ENCODE measurements at places on chromosomes 3 and 15. TPM values are rescaled to one million over a fixed set of nuclear protein-coding genes. Genes with fewer than 3 reads are reported as not detected.

GRCh38 chr3:58776231-58776630, 109.7 kb upstream of the FAM3D start:
- no peaks in the 10 kb centered on the region for H3K36me3 ChIP-seq
- no peaks in the 10 kb centered on the region for H3K4me1 ChIP-seq
- no peak for DNase-seq
- H3K27me3 ChIP-seq = no peaks in the 10 kb centered on the region
- no peak overlapping the region for H3K27ac ChIP-seq
- H3K4me3 ChIP-seq = no peak overlapping the region

DNA sequence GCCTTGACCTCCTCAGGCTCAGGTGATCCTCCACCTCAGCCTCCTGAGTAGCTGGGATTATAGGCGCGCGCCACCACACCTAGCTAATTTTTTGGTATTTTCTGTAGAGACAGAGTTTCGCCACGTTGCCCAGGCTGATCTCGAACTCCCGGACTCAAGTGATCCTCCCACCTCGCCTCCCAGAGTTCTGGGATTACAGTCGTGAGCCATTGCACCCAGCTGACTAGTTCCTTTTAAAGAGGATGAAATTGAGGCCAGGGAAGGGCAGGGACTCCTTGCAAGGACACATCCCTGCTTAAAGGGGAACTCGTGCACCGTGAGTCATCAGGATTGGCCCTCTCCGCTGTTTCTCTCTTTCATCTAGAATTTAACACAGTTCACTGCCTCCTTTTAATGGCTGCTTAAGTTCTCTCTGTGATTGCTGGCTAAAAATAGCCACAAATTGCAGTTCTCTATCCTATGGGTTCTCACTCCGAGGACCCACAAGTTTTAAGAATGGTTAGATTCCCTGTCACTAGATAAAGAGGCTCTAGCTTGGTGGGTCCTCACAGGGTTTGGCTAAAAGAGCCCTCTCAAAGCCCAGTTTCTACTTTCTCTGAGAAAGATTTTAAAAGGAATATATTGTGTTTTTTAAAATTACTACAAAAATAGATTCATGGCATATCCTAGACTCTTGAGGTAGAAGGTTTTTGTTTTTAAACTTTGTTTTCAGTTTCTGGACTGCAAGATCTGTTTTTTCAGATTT, 1.4 kb downstream of the CRTAP start:
- peak; percentile 79 for DNase-seq
- H3K4me3 ChIP-seq = peak overlapping the region; percentile 74
- peaks cover 8% of the 10 kb centered on the region for H3K36me3 ChIP-seq
- peak overlapping the region; percentile 78 for H3K27ac ChIP-seq

DNA sequence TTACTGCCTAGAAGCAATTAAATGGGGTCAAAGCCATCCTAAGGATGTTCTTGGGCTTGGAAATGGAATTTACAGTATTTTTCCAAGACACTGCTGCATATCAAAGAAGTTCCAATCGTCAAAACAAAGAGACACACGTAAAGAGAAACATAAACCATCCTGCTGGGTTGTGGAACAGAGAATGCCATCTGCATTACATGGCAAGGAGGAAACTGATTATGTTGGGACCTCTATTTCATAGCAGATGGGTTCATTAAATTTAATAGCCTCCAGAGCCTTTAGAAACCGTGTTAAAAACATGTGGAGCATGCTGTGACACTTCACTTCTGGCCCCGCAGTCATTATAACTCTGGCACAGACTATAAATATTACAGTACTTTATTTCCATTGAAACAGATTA, 154.6 kb downstream of the LRTM1 start:
- no peaks in the 10 kb centered on the region for H3K36me3 ChIP-seq
- no peak for DNase-seq
- H3K4me3 ChIP-seq = no peak overlapping the region

GRCh38 chr15:99006146-99006545, 1.4 kb downstream of the PGPEP1L start:
- DNase-seq = no peak
- H3K4me1 ChIP-seq = no peaks in the 10 kb centered on the region
- H3K27me3 ChIP-seq = no peaks in the 10 kb centered on the region
- H3K27ac ChIP-seq = no peak overlapping the region

DNA sequence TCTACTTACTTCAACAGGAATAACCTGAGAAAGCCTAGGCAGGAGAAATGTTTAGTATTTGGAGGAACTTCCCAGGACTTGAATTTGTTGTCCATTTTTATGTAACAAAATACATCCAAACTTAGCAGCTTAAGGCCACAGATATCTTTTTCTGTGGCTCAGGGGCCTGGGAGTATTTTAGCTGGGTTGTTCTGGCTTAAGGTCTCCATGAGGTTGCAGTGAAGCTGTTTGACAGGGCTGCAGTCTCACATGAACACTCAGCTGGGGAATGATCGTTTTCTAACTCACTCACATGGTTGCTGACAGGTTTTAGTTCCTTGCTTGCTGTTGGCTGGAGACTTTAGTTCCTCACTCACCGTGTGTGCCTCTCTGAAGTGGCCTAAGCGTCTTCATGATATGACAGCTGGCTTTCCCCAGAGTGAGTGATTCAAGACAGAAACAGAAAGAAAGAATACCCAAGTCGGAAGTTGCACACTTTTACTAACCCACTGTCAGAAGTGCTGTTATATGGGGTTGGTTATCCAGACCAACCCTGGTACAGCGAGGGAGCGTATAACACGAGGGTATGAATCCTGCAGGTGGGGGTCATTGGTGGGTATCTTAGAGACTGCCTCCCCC, 229.7 kb upstream of the TBL1XR1 start:
- H3K4me1 ChIP-seq = peaks cover 8% of the 10 kb centered on the region
- no peaks in the 10 kb centered on the region for H3K36me3 ChIP-seq
- DNase-seq = no peak
- no peak overlapping the region for H3K4me3 ChIP-seq
- no peak overlapping the region for H3K27ac ChIP-seq

DNA sequence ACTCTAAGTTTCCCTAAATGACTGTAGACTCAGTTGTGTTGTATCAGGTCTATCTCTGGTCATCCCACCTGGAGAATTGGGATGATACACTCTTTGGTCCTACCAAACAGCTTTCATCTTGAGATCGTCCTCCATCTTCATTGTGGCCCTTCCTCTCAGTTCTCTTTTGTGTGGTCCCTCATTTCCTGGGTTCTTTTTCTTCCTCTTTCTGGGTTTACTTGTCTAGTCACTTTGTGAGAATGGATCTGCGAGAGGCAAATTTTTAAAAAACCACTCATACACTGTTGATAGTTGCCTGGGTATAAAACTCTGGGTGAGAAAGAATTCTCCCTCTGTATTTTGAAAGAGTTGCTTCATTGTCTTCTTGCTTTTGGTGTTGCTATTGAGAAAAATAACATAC, 6.0 kb upstream of the AMOTL2 start:
- H3K4me3 ChIP-seq = no peak overlapping the region
- H3K27me3 ChIP-seq = no peaks in the 10 kb centered on the region
- no peaks in the 10 kb centered on the region for H3K36me3 ChIP-seq
- DNase-seq = no peak
- H3K27ac ChIP-seq = no peak overlapping the region

GRCh38 chr3:169948559-169949448, 17.8 kb upstream of the SEC62 start:
- no peak overlapping the region for H3K27ac ChIP-seq
- H3K36me3 ChIP-seq = no peaks in the 10 kb centered on the region
- no peaks in the 10 kb centered on the region for H3K4me1 ChIP-seq
- peak; percentile 18 for DNase-seq

- no peaks in the 10 kb centered on the region for H3K4me1 ChIP-seq
- no peak overlapping the region for H3K27ac ChIP-seq
- H3K4me3 ChIP-seq = no peak overlapping the region
- no peak for DNase-seq
- no peaks in the 10 kb centered on the region for H3K36me3 ChIP-seq
Measured at GRCh38 chr3:123194552-123194951, 7.2 kb upstream of the SEC22A start.

GRCh38 chr15:39108021-39108420, 472.9 kb upstream of the THBS1 start:
- no peak for DNase-seq
- H3K4me3 ChIP-seq = no peak overlapping the region
- no peaks in the 10 kb centered on the region for H3K36me3 ChIP-seq
- no peaks in the 10 kb centered on the region for H3K4me1 ChIP-seq
- H3K27me3 ChIP-seq = no peaks in the 10 kb centered on the region

GRCh38 chr3:140023616-140024530, 88.9 kb downstream of the CLSTN2 start:
- H3K27me3 ChIP-seq = no peaks in the 10 kb centered on the region
- H3K4me3 ChIP-seq = no peak overlapping the region

- H3K27me3 ChIP-seq = no peaks in the 10 kb centered on the region
- H3K27ac ChIP-seq = peak overlapping the region; percentile 27
- H3K4me3 ChIP-seq = no peak overlapping the region
- no peaks in the 10 kb centered on the region for H3K36me3 ChIP-seq
Measured at GRCh38 chr3:22159004-22159695, 408.1 kb upstream of the ZNF385D start.

GRCh38 chr3:8887435-8888300, 75.6 kb downstream of the RAD18 start:
- no peak overlapping the region for H3K27ac ChIP-seq
- DNase-seq = no peak
- no peaks in the 10 kb centered on the region for H3K27me3 ChIP-seq
- peaks cover 29% of the 10 kb centered on the region for H3K36me3 ChIP-seq
- H3K4me1 ChIP-seq = peaks cover 19% of the 10 kb centered on the region
- H3K4me3 ChIP-seq = no peak overlapping the region

- no peak overlapping the region for H3K27ac ChIP-seq
- H3K27me3 ChIP-seq = no peaks in the 10 kb centered on the region
- no peaks in the 10 kb centered on the region for H3K36me3 ChIP-seq
- no peak overlapping the region for H3K4me3 ChIP-seq
Measured at GRCh38 chr3:78745847-78746246, 1022.0 kb downstream of the ROBO1 start.

DNA sequence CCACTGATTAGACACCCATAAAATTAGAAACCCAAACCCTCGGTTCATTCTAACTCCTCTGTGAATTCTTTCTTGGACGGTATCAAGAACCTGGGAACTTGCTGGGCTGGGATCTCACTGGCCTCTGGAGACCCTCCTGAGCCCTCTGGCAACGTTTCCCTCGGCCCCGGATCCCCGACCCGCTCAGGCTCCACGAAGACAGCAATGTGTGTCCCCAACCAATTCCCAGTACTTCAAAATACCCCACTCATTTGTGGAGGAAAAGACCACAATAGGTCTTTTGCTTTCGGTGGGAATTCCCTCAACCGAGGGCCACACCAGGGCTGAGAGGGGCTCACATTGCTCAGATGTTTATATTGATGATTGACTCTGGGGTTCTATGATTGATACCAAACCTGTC, 117.9 kb upstream of the PRR20G start:
- no peak overlapping the region for H3K4me3 ChIP-seq
- no peaks in the 10 kb centered on the region for H3K4me1 ChIP-seq
- DNase-seq = no peak
- no peaks in the 10 kb centered on the region for H3K36me3 ChIP-seq
- H3K27me3 ChIP-seq = peaks cover 36% of the 10 kb centered on the region

DNA sequence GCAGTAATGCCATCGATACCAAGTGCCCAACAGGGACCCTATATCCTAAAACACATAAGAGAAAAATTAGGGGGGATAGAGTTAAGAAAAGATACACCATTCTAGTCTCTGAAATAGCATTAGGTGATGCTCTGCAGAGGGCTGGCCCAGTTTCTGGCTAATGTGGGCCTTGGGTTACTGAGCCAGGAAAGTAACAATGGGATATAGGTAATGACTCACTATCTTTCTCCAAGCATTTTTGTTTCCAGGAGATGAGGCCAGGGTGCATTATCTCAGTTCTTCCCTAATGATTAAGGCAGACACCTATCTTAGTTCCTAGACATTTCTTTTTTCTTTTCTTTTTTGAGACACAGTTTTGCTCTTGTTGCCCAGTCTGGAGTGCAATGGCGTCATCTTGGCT, 50.0 kb downstream of the PRKAR2A start:
- H3K36me3 ChIP-seq = no peaks in the 10 kb centered on the region
- peak; percentile 58 for DNase-seq
- peaks cover 12% of the 10 kb centered on the region for H3K4me1 ChIP-seq
- H3K27ac ChIP-seq = no peak overlapping the region

GRCh38 chr3:12828751-12829150, 12.6 kb downstream of the RPL32 start:
- H3K4me1 ChIP-seq = peaks cover 42% of the 10 kb centered on the region
- H3K4me3 ChIP-seq = peak overlapping the region; percentile 33
- no peaks in the 10 kb centered on the region for H3K27me3 ChIP-seq
- peak; percentile 88 for DNase-seq
- H3K27ac ChIP-seq = peak overlapping the region; percentile 94
- peaks cover 22% of the 10 kb centered on the region for H3K36me3 ChIP-seq

- H3K27ac ChIP-seq = no peak overlapping the region
- no peaks in the 10 kb centered on the region for H3K4me1 ChIP-seq
- no peak overlapping the region for H3K4me3 ChIP-seq
- no peak for DNase-seq
- no peaks in the 10 kb centered on the region for H3K27me3 ChIP-seq
- no peaks in the 10 kb centered on the region for H3K36me3 ChIP-seq
Measured at GRCh38 chr3:38039899-38040261, 872 bp downstream of the DLEC1 start.

GRCh38 chr3:169629895-169630294, 33.6 kb downstream of the MECOM start:
- no peak for DNase-seq
- H3K27ac ChIP-seq = no peak overlapping the region
- no peaks in the 10 kb centered on the region for H3K36me3 ChIP-seq
- H3K27me3 ChIP-seq = no peaks in the 10 kb centered on the region
- H3K4me3 ChIP-seq = no peak overlapping the region

GRCh38 chr15:95887666-95888390, 442.7 kb upstream of the NR2F2 start:
- no peaks in the 10 kb centered on the region for H3K36me3 ChIP-seq
- no peaks in the 10 kb centered on the region for H3K27me3 ChIP-seq
- peaks cover 16% of the 10 kb centered on the region for H3K4me1 ChIP-seq
- H3K4me3 ChIP-seq = no peak overlapping the region
- DNase-seq = peak; percentile 32
- H3K27ac ChIP-seq = no peak overlapping the region

The HOMER2 gene
- 29.5 TPM for total RNA-seq

The ACVR2B gene
- 1.8 TPM for total RNA-seq

The ISLR gene
- not detected for total RNA-seq

The MOBP gene
- not detected for total RNA-seq

The PATL2 gene
- total RNA-seq = 0.15 TPM

The CPN2 gene
- not detected for total RNA-seq

The DPH6 gene
- 6.9 TPM for total RNA-seq

The LRTM1 gene
- total RNA-seq = not detected

The KLHL6 gene
- not detected for total RNA-seq

The ACKR2 gene
- total RNA-seq = 1.3 TPM

The PIERCE2 gene
- total RNA-seq = 0.63 TPM
